ENCODE measurements at places on chromosomes 2 and 18.

DNA sequence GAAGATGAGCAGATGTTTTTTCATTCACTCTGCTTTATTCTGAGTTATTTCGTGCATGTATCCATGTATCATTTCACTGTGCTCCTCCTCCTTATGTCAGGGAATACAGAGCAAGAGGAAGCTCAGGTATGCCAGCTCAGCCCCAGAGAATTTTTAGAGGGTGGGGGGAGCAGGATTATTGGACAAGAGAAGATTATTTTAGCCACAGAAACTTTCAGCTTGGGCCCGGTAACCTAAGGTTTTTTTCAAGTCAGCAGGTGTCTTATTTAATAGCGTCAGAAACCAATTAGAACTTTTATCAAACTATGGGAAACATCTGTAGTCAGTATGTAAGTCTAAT lies 232.9 kb upstream of the SIX3 start:
- DNase-seq = no peak

- DNase-seq = no peak
Observed at GRCh38 chr2:31137211-31138036, 816 bp downstream of the GALNT14 start.

GRCh38 chr2:197219636-197220035 lies 90.9 kb downstream of the ANKRD44 start:
- no peak for DNase-seq

DNA sequence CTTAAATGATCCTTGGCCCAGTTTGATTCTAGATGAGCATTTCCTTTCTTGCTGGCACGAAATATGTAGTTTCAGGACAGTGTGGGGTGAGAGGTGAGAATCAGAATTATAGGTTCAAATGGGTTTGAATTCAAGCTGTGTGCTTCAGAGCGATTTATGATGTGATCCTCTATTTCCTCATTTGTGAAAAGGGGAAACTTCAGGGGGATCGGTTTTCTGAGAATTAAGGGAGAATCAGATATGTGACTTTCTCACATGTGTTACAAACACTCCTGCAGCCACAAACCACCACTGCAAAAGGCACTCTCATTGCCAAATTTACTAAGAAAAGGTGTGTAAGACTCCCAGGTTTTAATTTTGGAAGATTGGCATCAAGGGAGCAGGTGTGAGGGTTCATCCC lies 24.4 kb downstream of the HK2 start:
- no peak for DNase-seq

GRCh38 chr18:42617221-42617620 lies 498.3 kb downstream of the RIT2 start:
- DNase-seq = no peak

DNA sequence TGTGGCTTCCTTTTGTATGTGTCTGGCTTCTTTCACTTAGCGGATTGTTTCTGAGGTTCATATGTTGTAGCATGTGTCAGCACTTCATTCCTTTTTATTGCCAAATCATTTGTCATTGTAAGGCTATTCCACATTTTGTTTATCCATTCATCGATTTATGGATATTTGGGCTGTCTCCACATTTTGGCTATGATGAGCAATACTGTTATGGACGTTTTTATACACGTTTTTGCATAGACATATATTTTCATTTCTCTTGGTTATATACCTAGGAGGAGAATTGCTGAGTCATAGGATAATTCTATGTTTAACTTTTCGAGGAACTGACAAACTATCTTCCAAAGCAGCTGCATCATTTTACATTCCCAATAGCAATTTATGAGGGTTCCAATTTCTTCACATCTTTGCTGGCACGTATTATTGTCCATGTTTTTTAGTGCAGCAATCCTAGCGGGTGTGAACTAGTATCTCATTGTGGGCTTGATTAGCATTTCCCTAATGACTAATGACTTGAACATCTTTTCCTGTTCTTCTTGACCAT lies 48.1 kb upstream of the TBC1D8 start:
- DNase-seq = no peak

DNA sequence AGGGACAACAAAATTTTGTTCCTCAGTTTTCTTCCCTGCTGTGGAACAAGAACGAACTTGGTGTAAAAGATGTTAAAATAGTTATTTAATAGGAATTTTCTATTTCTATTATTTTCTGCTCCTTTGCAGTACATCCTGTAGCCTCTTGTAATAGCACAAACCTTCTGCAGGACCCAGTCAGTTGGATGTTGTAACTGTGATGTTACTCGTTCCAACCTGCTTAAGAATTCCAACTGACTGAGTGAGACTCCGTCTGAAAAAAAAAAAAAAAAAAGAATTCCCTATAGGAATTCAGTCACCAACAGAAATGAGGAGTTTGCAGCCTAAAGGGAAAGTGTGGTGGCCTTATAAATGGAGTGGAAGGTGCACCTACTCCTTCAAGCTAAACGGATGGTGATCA lies 46.4 kb upstream of the CDH20 start:
- DNase-seq = no peak

- no peak for DNase-seq
Observed at GRCh38 chr2:201618744-201619662, 24.3 kb downstream of the TMEM237 start.

DNA sequence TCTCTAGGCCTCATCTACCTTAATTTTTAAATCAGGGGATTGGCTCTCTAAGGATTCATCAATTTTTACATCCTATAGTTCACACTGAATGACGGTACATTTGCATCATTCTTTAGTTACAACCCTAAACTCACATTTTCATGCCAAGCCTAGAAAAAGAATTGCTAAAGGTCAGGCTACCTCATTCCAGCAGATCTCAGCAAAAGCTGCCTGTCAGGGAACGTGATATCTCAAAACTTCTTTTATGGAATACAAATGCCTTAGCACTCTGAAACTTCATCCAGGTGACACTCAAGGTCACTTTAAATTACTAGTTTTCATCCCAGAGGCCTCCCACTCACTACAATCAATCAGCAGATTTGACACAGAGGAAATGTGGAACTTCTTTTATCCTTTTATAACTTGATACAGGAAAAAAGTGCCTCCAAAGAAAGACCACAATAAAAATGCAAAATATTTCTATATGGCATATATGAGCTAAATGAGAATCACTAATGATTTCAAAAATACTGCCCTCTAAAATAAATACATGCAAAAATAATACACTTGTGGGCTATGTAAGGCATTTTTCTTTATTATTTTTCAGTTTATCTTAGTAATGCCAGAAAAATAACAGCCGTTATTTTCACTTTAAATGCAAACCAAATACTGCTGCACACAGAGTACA lies 91.5 kb downstream of the ARHGEF33 start:
- DNase-seq = no peak

DNA sequence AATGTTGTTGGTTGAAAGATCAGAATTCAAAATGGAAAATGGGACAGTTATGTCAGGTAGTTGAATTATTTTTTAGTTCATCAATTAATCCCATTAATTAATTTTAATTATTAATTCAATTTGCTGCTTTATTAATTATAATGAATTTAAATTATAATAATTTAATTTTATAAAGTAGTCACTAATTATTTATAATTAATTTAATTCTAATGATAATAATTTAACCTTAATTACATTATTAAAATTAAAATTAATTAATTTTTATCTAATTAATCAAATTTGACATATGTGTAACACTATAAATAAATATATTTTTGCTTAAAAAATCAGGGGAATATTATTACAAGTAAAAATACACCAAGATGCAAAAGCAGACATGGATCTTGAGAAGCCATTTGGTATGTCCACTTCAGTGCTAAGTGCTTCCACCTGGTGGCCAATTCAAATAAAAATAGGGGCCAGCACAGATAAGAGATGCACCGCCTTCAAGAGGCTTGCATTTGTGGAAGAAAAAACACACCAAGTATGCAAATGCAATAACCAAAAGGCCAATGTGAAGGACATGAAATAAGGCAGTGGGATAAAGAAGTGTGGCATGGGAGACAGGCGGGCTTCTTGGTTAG lies 73.2 kb downstream of the MBP start:
- DNase-seq = no peak

- DNase-seq = no peak
Observed at GRCh38 chr18:58370612-58371011, 258.3 kb downstream of the ALPK2 start.

- no peak for DNase-seq
Observed at GRCh38 chr2:27370816-27371620, 602 bp downstream of the SNX17 start.

GRCh38 chr2:20953146-20953824 lies 90.6 kb downstream of the APOB start:
- no peak for DNase-seq

GRCh38 chr2:175195012-175195411 lies 13.5 kb upstream of the ATP5MC3 start:
- no peak for DNase-seq

DNA sequence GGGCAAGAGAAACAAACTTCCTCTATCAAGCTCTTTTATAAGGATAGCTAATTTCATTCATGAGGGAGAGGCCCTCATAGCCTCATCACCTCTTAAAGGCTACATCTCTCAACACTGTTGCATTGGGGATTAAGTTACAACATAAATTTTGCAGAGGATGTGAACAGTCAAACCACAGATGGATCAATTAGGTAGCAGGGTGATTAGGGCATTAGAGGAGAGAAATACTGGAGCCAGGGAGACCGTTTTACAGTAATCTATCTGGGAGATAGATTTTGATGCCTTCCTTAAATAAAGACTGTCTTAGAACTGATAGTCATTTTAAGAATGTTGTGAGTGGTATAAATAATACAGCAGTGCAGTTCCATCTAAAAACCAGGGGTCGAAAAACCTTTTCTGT lies 258.9 kb downstream of the DCC start:
- no peak for DNase-seq

GRCh38 chr18:55048892-55049291 lies 89.6 kb upstream of the CCDC68 start:
- DNase-seq = no peak
